ENCODE measurements at places on chromosomes 16 and 17. TPM values are rescaled to one million over a fixed set of nuclear protein-coding genes. Genes with fewer than 3 reads are reported as not detected.

The KRTAP2-3 gene
- not detected for total RNA-seq

GRCh38 chr16:66580605-66581209 lies 1.4 kb downstream of the CMTM2 start:
- DNase-seq, result no peak

The CLEC19A gene
- total RNA-seq, result not detected

DNA sequence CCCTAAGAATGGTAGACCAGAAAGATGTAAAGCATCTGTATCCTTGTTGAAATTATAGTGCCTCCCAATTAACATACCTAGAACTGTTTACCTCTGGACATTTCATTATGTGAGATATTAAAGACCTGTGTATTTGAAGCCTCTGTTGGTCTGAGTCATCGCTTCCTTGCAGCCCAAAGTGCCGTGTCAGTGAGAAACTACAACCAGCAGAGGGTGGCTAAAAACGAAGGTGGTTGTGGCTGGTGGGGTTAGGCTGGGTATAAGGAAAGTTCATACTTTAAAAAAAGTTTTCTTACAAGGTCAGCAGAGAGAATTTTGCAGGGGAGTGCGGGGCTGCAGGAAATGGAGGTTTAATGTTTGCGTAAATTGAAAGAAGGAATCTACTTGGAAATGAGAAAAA lies 290.7 kb downstream of the TMEM114 start:
- DNase-seq, result no peak

DNA sequence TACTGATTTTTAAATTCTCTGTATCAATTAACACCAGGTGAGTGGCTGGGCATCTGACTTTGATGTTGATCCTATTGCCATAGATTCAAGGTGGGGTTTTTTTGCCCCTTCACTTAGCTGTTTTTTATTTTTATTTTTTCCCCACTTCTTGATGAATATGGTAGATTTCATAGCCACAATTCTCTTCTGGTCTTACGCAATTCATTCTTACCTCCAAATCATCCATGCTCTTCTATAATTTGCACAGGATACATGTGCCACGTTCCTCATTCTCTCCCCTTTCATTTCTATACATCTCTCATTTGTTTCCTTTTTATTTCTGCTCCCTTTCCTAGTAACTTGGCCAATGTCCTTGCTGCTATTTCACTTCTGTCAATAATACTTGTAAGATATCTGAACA lies 14.9 kb upstream of the HS3ST4 start:
- no peak for DNase-seq

DNA sequence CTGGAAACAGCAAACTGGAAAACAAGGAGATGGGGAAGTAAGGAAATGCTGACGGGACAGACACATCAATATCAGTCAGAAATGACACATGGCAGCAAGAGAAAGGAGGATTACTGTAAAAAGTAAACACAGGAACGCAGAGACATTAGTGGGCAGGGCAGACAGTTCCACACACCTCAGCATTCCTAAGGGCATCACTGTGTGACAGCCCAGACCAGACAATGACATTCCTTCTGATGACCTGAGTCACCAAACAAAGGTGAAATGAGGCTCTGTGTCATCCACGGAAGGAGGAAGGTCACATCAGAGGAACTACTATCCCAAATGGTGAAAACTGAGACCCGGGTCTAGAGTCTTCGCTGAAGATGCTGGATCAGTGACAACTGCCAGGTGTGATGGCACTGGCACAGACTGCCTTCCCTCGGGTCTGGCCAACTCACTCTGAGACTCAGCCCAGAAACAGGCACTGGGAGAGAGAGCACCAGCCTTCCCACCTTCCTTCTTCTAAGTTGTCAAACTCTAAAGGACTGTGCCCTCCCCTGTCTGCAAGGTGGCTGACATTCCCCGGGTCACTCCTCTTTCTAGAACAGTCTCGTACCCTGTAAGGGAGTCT lies 36.7 kb downstream of the TK2 start:
- no peak for DNase-seq

The TEKT5 gene
- total RNA-seq, result not detected

The CNOT1 gene
- 85.8 TPM for total RNA-seq

DNA sequence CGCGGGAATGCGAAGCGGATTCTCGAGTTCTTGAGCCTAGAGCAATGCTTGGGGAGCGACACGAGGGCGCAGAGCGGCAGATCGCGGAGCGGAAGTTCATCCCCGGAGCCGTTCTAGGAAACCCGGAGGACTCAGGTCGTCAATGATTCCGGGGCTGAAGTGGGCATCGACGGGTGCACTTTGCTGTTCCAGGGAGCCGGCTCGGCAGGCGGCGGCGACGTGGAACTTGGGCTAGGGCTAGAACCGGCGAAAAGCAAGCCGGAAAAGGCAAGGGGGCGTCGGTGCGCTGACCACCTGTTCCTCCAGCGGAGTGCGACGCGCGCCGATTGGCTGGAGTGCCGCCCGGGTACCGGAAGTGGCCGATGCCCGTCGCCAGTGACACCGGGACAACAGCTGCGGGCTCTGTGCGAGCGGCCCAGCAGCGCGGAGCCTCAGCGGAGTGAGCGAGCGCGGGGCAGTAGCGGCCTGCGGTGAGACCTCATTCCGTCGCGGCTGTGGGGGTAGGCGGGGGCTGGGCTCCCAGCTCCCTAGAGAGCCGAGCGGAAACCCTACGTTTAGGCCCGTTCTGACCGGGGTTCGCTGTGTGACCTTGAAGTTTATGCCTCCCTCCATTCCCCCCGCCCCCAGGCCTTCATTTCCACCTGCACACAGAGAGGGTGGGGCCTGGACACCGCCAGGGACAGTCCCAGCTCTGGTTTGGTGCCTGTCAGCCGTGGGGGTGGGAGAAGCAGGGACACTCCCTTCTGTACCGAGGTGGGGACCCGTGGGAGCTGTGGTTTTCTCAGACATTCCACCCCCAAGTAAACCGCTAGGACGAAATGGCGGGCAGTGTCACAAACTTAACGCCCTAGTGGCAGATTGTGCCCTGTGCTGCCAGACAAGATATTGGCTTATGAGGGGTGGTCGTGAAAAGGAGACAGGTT lies at the start of gene ZFP3:
ZFP3 (plus strand) TSS at position 362 of the 923 bp plus-strand sequence. CDS start 13,038 bp downstream, outside the sequence.
- DNase-seq, result peak; percentile 95

DNA sequence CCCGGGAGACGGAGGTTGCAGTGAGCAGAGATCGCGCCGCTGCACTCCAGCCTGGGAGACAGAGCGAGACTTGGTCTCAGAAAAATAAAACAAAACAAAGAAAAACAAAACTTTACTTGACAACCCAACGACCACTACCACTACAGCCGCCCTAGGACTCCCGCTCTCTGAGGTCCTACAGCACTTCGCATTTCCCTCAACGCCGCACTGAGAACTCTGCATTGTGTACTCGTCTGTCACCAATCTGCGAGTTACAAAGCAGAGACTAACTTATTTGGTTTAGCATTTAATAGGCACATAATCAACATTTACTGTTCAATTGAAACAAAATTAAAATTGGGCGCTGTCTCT lies 479 bp upstream of the ZNF207 start:
- DNase-seq, result no peak

The TEKT1 gene
- total RNA-seq, result not detected

DNA sequence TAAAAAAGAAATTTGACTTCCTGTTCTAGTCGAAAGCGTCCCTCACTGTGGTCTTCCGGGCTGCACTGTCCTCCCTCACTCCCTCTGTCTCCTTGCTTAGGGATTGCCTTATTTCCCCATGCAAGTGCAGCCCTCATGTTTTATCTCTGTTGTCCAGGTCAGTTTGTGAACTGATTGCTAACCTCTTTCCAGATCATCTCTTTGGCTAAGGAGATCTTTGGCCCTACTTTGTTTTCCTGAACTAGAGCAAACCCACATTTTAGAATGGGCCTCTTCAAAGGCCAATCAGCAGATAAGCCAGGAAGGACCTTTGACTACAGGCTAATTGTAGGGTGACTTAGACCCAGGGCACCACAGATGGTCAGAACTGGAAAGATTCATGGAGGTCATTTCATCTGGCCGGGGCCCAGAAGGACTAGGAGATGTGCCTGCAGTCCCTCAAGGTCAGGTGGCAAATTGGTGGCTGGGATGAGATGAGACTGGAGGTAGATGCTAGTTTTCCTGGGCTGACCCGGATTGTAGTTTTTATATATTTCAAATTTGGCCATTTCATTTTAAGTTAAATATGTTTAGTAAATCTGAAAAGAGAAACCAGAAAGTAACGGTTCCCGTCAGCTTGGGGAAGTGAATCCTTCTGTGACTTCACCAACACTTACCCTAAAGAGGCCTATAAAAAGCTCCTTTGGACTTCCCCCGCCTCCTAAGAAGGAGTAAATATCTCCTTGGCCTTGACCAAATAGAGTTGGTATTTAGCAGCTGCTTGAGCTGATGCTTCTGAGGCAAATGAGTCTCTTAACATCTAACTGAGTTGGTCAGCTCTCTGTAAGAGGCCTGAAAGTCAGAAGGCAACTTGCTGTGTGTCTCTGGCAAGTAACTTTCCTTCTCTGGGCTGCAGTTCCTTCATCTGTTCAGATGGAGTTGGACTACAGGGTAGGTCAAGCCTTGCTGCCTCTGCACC lies 6.2 kb upstream of the SLC25A19 start:
- no peak for DNase-seq

DNA sequence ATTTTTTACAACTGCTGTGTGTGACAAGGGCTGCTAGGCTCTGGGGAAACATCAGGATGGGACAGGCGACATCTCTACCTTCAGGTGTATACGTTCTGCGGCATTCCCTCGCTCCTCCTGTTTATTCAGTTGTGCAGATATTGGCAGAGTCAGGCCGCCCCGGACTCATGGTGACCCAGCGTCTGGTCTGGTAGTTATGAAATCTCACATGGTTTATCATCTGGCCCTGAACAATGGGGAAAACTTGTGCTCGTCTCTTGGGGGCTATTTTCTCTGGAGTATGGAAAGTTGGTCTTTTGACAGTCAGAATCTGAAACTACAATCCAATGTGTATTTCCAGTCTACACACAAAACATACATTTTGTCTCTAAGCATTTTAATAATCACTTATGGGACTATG lies 3.3 kb downstream of the MARCHF10 start:
- DNase-seq, result no peak

GRCh38 chr17:63760771-63761539 lies 12.4 kb downstream of the CCDC47 start:
- no peak for DNase-seq

GRCh38 chr17:81398832-81399411 lies 3.7 kb downstream of the BAHCC1 start:
- peak; percentile 65 for DNase-seq

The ENPP7 gene
- total RNA-seq, result not detected

The EVPL gene
- total RNA-seq, result 0.06 TPM

- peak; percentile 20 for DNase-seq
Measured at GRCh38 chr16:89015271-89015859, 38.4 kb upstream of the CBFA2T3 start.

DNA sequence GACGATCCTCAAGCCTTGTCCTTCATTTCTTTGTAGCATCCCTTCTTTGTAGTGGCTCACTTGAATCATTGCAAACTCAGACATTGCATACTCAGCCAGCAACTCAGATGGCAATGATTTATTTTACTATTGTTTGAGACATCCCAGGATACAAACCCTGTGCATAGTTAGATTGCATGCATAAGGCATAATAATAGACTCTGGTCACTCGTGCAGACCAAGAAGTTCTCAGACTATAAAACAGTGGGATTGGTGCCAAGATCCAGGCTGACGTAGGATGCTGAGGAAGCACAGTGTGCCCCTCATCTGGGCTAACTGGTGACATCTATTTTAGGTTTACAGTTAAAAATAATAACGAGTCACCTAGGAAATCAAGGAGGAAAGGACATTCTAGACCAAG lies 142.3 kb downstream of the PMP22 start:
- DNase-seq, result no peak

GRCh38 chr17:72121164-72122009 lies 567 bp downstream of the SOX9 start:
- peak; percentile 78 for DNase-seq

The KRT12 gene
- not detected for total RNA-seq

DNA sequence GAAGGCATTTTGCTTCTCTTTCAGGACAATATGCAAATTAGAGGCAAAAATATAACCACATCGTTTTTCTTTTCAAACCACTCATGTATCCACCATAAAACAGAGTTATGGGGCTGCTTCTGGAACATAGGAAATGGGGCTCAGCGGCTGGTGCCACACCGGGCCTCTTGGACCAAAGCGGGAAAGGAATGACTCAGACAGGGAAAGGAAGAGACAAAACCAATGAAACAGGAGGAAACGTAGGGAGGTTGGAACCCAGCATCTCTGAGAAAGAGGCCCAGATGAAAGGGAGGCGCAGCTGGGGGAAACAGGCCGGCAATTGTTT lies 28.5 kb downstream of the CUEDC1 start:
- no peak for DNase-seq

The CDH1 gene
- total RNA-seq, result not detected

- peak; percentile 60 for DNase-seq
Measured at GRCh38 chr16:1494711-1495110, 1.6 kb downstream of the TELO2 start.

The KRTAP17-1 gene
- total RNA-seq, result not detected

GRCh38 chr17:19867329-19868078 lies at the start of gene ULK2:
Gene ULK2 (minus strand): TSS chr17:19867936. CDS start chr17:19867417, 519 bp downstream.
- DNase-seq, result peak; percentile 88

DNA sequence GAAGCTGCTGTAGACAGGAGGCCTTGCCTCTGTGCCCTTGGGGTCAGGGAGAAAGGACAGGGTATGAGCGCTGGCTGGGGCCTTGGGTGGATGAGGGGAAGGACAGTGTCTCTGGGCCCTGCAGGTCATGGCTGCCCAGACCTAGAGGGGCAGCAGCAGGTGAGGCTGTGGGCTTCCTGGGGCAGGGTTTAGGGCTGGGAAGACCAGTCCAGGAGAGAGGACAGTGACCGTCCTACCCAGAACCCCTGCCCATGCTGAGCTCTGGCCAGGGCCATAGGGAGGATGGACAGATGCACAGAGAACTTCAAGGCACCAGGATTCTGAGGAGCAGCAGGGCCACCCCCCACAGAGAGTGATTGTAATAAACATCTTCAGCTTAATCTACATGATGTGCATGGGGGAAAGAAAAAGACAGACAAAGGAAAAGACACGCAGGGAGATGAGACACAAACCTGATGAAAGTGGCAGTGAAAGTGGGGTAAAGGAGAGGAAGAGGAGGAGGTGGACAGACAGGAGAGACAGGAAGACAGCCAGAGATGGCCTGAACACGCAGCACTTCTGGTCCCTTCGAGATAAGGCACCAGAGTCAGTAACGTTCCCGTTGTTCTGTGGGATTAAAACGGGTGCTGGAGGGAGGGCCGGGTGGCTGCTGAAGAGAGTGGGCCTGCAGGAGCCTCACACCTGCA lies 17.5 kb downstream of the FLOT2 start:
- DNase-seq, result no peak

Measured in right cardiac atrium (tissue), 5 donors.